ENCODE measurements at places on chromosomes 6 and 20.

DNA sequence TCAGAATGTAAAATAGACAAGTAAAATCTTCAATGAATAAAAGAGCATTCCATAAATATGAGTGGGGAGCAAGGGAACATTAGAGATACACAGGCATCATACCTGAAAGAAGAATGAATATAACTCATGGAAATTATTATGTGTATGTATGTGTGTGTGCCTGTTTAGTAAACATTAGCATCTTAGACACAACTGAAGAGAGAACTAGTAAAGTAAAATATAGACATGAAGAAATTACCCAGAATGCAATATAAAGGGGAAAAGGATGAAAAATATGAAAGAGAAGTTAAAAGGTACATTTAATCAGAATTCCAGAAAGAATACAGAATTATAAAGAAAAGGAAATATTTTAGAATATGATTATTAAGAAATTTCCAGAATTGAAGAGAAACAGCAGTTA lies 264.3 kb downstream of the KCNQ5 start:
- DNase-seq: no peak

DNA sequence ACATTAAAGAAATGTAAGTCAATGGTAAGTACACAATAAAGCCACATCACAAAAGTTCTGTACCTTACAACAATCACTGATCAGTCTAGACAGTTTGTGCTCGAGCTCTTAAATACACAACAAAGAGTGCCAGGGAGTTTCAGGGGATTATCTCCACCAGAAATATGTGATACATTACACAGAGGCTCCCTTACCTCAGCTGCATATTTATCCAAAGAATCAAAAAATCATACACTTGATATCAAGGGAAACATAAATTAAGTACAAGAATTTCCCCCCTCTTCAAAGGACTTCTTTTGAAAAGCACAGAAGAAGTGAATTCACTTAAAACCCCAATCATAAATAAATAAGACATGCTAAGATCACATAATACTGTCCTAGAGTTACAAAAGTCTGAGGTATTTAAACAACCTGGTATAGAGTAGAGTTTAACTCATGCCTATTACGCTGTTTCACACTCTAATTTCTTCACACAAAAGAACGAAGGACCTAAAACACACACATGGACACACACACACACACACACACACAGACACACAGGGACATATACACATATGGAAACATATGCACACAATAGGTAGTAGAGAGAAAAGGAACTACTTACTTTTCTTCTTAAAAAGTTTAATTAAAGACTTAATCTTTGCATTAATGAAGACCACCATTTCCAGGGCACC lies 528 bp downstream of the NHSL1 start:
- no peak for DNase-seq

GRCh38 chr20:1286267-1287024 lies 20.4 kb downstream of the SNPH start:
- DNase-seq: no peak

GRCh38 chr6:159831373-159831679 lies 31.2 kb downstream of the PNLDC1 start:
- DNase-seq: no peak

GRCh38 chr6:31397901-31398525 lies 5.4 kb upstream of the MICA start:
- DNase-seq: no peak

GRCh38 chr20:47127999-47128398 lies 228.5 kb downstream of the ZMYND8 start:
- no peak for DNase-seq

GRCh38 chr20:17749978-17750721 lies 50.4 kb downstream of the BANF2 start:
- no peak for DNase-seq

GRCh38 chr6:167976708-167977107 lies 20.8 kb upstream of the KIF25 start:
- no peak for DNase-seq

DNA sequence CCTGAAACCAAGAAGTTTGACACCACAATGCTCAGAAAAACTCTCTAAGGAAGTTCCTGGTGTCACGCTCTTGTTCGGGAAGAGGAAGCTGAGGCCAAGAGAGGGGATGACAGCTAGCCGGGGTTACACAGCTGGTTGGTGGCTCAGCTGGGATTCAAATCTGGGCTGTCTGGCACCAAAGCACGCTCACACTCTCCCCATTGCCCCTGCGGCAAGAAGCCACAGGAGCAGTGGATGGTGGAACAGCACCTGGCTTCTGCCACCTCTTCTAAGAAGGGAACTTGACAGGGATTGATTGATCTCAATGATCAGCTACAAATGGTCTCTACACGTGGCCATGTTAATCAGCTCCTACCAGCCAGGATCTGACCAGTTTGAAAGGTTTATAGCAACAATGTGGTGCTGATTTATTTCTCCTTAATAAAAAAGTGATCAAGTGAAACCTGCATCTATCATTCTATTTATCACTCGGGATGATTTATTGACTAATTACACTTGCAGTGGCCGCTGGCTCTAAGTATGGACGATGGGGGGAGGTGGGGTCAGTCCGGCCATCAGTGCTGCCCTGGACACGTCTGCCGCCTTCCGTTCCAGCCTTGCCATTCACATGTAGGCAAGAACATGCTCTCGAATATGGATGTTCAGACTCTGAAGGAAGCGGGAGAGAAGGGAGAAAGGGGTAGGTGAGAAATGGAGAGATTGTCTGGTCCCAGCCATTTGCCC lies 71.9 kb upstream of the TOP1 start:
- DNase-seq: no peak

GRCh38 chr6:28953039-28953584 lies 29.3 kb upstream of the TRIM27 start:
- no peak for DNase-seq

- DNase-seq: no peak
These were observed 81.2 kb upstream of the SASH1 start for GRCh38 chr6:148261470-148261869.

DNA sequence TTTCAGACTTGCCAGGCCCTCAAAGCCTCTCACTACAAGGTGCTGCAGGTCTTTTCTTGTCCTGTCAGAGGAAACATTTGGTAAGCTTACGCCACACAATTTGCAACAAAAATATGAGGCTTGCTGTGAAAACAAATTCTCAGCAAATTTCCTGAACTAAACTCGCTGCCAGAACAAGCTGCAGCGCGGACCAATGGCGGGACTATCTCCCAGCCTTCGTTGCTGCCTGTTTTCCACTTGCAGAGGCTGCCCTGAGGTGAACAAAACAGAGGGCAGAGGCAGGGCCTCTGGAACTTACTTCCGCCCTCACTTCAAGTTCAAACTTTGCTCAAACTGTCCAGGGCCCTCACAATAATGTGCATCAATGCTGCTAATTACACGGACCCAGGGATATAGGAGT lies 12.4 kb downstream of the UQCC2 start:
- DNase-seq: no peak

GRCh38 chr6:81669445-81669844 lies 83.0 kb downstream of the TENT5A start:
- DNase-seq: no peak

DNA sequence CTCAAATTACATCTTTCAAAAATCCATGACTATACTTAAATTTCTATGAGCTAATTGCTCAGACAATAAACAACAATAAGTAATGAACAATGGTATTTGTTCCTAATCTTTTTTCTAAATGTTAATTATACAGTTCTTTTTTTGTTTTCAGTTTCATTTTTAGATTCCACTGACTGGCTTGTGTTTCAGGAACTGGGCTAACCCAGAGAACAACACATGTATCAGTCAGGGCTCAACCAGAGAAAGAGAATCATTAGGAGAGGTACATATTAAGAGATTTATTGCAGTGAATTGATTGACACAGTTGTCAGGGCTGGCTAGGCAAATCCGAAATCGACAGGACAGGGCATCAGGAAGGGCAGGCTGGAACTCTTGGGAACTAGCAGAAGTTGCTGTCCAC lies 182.8 kb downstream of the GRM1 start:
- DNase-seq: no peak

Measured in activated T-helper 1 cell treated with anti-CD3 and anti-CD28 coated beads, Interleukin-2, amount 50 U/mL, for 16 hours (primary cell).